ENCODE measurements at places on chromosomes 5 and 9. TPM values are rescaled to one million over a fixed set of nuclear protein-coding genes. Genes with fewer than 3 reads are reported as not detected.

GNA14 gene
- 0.31 TPM for total RNA-seq

ROPN1L gene
- total RNA-seq: 1.9 TPM

ZNF608 gene
- total RNA-seq: 95.6 TPM

OSMR gene
- 2.0 TPM for total RNA-seq

SIL1 gene
- 11.7 TPM for total RNA-seq

SHOC1 gene
- 0.16 TPM for total RNA-seq

SARDH gene
- 2.5 TPM for total RNA-seq

PHF24 gene
- 25.6 TPM for total RNA-seq

EGFL7 gene
- 13.7 TPM for total RNA-seq

MORN5 gene
- total RNA-seq: 1.2 TPM

HTR4 gene
- total RNA-seq: 0.16 TPM

PAEP gene
- not detected for total RNA-seq

ADRB2 gene
- total RNA-seq: 1.6 TPM

DNA sequence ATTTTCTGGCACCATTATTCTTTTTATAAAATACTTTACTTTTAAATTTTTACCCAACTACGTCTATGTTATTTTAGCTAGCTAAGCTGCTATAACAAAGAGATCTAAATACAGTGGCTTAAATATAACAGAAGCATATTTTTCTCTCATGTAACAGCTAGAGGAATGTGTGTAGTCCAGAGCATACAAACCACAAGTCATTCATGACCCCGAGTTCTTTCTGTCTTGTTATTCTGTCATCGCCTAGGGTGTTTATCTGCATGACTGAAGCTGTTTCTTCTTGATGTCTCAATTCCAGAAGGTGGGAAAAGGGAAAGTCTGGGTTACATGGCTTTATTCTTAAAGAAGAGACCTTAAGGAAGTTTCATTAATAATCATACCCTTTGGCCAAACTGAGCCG is 136.9 kb upstream of the RFX3 start:
- no peak for DNase-seq

DNA sequence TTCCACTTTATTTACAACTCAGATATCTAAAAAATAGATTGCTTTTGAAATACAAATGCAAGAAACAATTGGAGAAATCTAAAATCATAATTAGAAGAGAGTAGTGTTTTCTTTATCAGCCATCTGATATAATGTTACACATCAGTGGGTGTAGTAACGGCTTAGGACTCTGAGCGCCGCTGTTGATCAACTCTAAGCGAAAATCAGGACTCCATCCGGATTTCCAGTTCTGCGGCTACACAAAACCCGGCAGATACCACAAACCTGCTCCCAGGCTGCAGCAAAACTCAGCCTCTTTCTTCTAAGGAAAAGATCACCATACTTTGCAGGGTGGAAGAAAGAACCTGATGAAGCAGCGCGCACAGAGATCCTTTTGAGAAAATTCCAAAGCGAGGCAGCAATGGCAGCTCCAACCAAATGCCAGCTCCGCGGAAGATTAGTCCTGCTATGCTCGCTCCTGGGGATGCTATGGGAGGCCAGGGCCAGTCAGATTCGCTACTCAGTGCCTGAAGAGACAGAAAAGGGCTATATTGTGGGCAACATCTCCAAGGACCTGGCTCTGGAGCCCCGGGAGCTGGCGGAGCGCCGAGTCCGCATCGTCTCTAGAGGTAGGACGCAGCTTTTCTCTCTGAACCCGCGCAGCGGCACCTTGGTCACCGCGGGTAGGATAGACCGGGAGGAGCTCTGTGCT is at the start of gene PCDHGA9:
Gene PCDHGA9, plus strand, starts transcription at position 226 of the 691 bp plus-strand sequence. Its CDS starts 175 bp downstream, at position 401.
- DNase-seq: no peak

- no peak for DNase-seq
These were observed 2.3 kb downstream of the ICE1 start for GRCh38 chr5:5424736-5425135.

DNA sequence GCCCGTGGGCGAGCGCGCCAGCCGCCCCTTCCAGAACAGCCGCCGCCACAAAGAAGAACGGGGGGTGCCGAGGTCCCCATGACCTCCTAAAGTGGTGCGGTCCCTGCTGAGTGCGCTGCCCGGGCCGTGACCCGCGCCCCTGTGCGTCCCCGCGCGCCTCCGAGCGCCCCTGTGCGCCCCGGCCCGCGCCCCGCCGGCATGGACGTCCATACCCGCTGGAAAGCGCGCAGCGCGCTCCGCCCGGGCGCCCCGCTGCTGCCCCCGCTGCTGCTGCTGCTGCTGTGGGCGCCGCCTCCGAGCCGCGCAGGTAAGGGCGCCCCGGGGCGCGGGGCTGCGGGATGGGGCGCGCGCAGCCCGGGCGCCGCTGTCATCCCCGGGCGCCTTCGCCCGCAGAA is 384 bp downstream of the COL5A1 start:
- DNase-seq: no peak

GRCh38 chr9:87336407-87336806 is 161.3 kb upstream of the DAPK1 start:
- DNase-seq: no peak

- no peak for DNase-seq
These were observed 279.0 kb downstream of the AUH start for GRCh38 chr9:91082731-91083130.

- DNase-seq: no peak
These were observed 90.9 kb downstream of the CARTPT start for GRCh38 chr5:71810023-71810422.

DNA sequence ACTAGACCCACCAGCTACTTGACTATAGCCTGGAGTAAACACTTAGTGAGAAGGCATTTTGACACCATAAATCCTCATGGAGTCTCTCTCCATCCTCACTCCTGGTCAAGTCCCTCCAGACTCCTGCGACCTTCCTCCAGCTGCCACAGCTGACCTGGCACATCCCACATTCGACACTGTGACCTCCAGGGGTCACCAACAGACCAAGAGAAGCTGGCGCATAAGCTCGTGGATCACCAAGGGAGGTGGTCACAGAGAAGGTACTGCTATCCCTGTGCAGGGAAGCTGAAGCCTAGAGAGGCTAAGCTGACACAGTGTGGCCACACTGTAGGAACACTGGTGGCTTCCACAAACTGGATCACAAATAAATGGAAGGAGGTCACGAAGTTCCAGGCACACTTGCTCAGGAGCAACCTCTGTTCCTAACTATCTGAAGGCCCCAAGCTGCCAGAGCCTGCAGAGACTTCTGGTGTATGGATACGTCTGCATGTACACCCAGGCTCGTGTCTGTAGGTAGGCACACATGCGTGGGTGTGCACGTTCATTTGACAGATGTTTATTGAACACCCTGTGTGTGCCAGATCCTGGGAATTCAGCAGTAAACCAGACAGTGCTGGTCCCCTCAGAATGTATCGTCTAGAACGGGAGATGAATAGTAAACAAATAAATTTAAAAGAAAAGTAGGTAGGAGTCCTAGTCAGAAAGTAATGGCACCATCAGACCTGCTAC is 104.4 kb downstream of the C5orf15 start:
- DNase-seq: no peak

DNA sequence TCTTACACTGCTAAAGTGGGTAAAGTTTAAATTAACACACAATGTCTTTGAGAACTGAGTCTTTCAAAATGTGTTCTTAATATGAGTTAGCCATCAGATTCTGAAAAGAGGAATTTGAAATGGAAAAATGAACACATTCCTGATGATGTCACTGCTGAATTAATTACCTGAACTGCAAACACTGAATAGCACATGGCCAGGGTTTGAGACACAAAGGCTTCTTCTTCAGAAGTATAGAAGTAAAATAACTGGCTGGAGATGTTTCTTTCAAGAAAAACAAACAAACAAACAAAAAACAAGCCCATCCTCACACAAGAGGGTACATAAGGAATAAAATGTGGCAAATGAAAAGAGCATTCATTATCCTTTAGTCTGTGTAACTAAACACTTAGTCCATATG is 7.1 kb downstream of the GLIS3 start:
- DNase-seq: no peak

DNA sequence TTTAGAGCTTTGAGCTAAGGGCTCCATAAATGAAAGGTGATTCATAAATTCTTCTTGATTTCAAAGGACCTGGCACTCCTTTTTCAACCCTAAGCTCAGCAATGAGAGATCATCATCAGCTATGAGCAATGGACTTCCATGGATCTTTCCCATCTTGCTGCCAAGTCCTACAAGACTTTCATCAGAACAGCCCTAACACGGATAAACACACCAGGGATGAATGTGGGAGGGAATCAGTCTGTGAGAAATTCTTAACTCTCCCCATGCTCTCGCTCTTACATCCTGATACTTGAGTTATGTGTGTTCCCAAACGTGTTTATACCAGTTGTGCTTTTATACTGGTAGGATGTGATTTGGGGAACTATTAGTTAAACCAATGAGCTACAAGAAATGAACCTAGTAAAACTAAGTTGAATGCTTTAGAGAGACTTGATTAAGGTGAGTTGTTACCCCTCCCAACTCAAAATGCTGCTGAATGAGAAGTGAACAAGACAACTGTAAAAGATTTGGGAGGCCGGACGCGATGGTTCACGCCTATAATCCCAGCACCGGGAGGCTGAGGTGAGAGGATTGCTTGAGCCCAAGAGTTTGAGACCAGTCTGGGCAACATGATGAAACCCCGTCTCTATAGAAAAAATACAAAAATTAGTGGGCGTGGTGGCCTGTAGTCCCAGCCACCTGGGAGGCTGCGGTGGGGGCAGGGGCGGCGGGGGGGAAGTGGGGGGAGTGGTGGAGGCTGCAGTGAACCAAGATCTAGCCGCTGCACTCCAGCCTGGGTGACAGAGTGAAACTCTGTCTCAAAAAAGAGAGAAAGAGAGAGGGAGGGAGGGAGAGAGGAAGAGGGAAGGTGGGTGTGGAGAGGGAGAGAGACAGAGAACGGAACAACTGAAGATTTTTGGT is 5.2 kb upstream of the RPL26L1 start:
- no peak for DNase-seq

- DNase-seq: no peak
These were observed 117.4 kb downstream of the FBXL17 start for GRCh38 chr5:108264533-108264932.

- DNase-seq: no peak
These were observed 166.6 kb upstream of the S1PR3 start for GRCh38 chr9:88824711-88825110.

DNA sequence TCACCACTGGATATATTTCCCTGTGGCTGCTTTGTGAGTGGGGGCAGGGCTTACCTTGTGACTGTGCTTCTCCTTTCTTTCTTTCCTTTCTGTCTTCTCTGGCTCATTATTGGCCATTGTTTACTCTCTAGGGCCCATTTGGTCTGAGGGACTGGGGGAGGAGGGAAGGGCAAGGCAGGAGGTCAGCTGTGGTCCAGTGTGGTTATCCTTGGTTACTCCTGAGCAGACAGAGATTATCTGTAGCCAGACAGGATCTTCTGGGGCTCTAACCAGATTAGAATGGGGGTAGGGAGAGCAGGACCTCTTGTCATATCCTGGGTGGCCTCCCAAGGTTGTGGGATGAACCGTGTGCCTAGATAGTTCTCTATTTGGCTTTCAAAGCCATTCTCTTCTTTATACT is 71.2 kb downstream of the ANKRD55 start:
- no peak for DNase-seq

DNA sequence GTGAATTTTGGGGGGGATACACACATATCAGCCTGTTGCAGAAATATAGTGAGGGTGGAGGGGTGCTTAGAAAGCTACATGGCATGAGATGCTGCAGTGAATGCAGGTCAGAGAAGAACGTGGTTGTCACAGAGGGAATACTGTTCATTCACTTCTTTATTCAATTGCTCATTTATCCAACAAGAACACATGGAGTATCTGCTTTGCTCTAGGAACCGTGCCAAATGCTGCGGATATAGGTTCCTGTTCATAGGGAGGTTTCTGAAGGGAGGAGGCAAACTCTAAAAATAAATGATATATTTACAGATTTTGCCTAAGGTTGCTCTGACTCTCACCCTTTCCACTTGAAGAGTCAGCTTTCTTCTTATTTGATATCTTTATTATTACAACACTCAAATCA is 444.3 kb upstream of the CLINT1 start:
- DNase-seq: no peak

GRCh38 chr9:90107040-90107725 is 502.4 kb downstream of the GADD45G start:
- no peak for DNase-seq

GRCh38 chr5:106784846-106785245 is 885.9 kb downstream of the EFNA5 start:
- no peak for DNase-seq

GRCh38 chr5:180208038-180208434 is 975 bp downstream of the RASGEF1C start:
- DNase-seq: no peak

GRCh38 chr5:116521173-116521872 is 53.3 kb downstream of the SEMA6A start:
- no peak for DNase-seq

DNA sequence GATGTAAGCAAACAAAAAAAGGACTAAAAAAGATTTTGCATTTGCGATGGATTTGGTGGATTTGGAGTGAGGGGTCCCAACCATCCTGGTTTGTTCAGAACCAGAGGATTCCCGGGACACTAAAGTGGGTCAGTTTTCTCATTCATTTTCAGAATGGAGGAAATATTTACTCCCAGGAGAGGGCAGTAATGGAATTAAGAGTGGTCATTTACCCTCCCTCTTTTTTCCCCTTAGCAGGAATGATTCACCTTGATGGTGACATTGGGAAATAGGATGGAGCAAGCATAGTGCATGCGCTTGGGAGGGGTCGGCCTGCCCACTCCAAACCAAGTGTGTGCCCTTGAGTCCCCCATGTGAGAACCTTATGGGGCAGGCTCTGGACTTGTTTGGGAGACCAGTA is 164.2 kb upstream of the PUM3 start:
- no peak for DNase-seq

DNA sequence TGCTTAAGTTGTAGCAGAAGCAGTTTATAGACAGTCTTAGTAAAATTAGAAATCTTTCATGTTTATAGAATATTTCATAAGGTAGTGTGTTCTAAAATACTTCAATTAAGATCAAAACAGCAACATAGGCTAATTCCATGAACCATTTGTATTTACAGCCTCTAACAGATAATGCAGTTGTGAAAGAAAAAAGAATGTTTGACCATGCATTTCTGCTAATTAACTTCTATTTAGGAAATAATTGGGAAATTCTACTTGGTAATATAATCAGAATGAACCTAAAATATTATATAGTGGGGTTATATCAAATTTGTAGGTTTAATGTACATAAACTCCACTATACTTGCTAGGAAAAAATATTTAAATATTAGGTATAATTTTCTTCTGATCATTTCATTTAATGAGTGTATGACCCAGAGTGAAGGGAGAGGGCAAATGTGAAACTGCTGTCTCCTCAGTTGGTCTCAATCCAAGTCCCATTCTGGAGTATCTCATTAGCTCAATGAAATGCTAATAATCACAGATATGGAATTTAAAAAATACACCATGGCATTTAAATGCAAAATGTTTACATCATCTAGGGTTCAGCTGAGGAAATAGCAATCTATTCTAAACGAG is 34.9 kb downstream of the ALDH1A1 start:
- no peak for DNase-seq

- DNase-seq: no peak
These were observed 119.8 kb upstream of the TBC1D2 start for GRCh38 chr9:98375138-98375726.

- no peak for DNase-seq
These were observed 86.6 kb downstream of the KCNN2 start for GRCh38 chr5:114448481-114448880.

Data from occipital lobe (tissue), 3 donors.